ENCODE measurements at places on chromosomes 16 and 17. TPM values are rescaled to one million over a fixed set of nuclear protein-coding genes. Genes with fewer than 3 reads are reported as not detected.

ADAP2 gene
- total RNA-seq = 12.3 TPM

FOXF1 gene
- 5.3 TPM for total RNA-seq

SCARF1 gene
- 11.0 TPM for total RNA-seq

CCL5 gene
- total RNA-seq = 4.5 TPM

SLC5A2 gene
- 0.62 TPM for total RNA-seq

ARL5C gene
- not detected for total RNA-seq

TMEM256 gene
- 63.0 TPM for total RNA-seq

CD300E gene
- total RNA-seq = 0.45 TPM

EIF1 gene
- total RNA-seq = 136 TPM

SULT1A1 gene
- 17.6 TPM for total RNA-seq

RAB11FIP4 gene
- total RNA-seq = 30.8 TPM

ZNF423 gene
- 22.7 TPM for total RNA-seq

- no peak for DNase-seq
These were observed 161.4 kb downstream of the GRIN2A start for GRCh38 chr16:10020866-10021265.

DNA sequence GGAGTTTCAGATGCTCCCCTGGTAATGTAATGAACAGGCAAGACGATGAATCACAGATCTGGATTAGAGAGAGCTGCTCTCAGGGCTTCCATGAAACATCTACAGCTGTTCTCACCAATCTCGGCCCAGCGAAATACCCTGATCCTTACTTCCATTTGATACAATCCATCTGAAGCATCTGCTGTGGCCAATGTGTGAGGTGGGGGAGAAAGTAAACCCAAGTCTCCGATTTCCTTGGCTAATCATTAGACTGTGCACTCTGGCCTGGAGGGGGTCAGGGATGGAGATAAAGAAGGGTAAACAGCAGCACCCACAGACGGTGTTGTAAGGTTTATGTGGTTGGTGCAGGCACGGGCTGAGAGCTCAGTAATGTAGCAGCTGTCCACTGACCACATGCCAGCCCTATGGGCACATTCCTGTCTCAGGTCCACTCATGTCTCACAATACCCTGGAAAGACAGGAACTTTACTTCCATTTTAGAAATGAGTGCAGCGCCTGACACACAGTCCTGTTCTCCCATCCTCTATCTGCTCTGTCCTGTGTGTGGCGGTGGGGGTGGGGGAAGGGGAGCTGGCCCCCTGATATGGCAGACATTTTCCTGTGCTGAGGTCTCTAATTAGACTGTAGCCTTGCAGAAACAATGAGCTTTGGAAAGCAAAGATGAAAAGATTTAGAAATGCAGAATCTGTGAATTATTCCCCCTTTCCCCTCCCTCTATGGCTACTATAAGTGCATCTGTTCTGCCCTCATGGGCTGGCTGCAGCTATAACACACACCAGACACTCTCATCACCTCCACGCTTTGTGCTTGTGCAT lies 48.3 kb upstream of the ERN1 start:
- no peak for DNase-seq

- no peak for DNase-seq
These were observed 67.6 kb downstream of the USP31 start for GRCh38 chr16:23081675-23082119.

- DNase-seq = no peak
These were observed 17.2 kb downstream of the ORC6 start for GRCh38 chr16:46706642-46707041.

- no peak for DNase-seq
These were observed 26.3 kb downstream of the TANGO6 start for GRCh38 chr16:68869492-68870088.

DNA sequence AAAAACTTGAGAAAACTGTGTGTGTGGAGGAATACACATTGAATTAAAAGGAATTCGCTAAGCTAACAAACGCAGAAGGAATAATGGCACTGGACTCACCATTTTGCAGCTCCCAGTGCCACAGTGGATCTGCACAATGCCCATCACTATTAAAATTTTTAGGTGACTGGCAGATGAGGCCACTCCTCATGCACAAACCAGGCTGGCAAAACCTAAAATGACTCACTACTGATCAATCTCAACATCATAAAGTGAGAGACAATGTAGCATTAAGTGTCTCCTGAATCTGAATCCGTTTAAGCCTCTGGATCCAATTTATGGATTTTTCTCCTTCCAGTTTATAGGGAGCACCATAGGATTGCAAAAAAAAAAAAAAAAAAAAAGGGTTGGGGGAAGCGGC lies 20.6 kb downstream of the MYH10 start:
- no peak for DNase-seq

DNA sequence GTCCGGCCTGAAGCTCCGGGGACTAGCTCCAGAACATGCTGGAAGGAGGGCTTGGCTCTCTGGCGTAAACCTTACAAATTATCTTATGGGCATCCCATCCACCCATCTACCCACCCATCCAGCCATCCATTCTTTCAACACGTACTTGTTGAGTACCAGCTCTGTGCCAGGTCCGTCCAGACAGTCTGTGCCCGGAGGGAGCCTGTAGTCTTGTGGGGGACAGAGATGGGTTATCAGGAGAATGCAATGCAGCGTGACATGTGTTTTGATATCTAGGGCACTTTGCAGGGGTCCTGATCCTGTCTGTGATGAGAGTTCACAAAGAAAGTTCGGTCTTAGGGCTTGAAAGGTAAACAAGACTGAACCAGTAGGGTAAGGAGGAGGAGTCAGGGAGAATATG lies 4.1 kb upstream of the SLC13A2 start:
- DNase-seq = no peak

DNA sequence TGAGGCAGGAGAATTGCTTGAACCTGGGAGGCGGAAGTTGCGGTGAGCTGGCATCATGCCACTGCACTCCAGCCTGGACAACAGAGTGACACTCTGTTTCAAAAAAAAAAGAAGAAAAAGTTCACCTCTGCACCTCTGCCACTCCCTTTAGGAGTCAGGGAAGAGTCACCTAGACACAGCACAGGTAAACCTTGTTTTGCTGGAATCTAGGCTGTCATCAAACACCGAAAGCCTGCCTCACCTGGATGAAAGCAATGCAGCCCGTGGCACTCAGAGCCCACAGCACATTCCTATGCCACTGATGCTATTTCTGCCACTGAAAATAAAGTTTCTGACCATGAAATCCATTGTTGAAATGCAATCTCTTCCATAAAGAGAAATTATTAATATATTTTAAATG lies 22.2 kb downstream of the CFAP52 start:
- DNase-seq = no peak

DNA sequence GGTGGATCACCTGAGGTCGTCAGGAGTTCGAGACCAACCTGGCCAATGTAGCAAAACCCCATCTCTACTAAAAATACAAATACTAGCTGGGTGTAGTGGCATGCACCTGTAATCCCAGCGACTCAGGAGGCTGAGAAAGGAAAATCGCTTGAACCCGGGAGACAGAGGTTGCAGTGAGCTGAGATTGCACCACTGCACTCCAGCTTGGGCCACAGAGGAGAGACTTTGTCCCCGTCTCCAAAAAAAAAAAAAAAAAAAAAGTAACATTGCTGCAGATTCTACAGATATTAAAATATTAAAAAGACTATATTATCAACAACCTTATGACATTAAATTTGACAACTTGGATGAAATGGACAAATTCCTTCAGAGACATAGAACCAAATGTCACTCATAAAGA lies 25.7 kb downstream of the MBTD1 start:
- no peak for DNase-seq

- DNase-seq = no peak
These were observed 16.2 kb downstream of the CHST4 start for GRCh38 chr16:71542377-71542776.

- DNase-seq = no peak
These were observed 2.5 kb downstream of the SEC14L1 start for GRCh38 chr17:77143306-77143705.

DNA sequence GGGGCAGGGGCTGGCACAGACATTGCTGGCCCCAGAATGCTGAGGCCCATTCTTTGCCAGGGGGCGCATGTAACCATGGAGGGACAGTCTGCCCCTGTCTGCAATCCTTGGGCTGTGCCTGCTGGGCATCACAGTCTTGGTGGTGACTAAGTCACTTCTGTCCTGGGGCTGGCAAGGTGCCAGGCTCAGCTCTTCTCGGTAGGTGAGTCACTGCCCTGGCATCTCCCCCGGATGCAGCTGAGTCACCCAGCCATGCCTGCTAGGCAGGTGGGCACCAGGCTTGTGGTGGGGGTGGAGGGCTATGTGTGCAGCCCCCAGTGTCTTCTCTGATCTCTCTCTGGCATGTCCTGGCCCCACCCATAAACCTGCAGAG lies 5.6 kb downstream of the RARA start:
- peak; percentile 96 for DNase-seq

GRCh38 chr17:70533427-70533826 lies 364.1 kb downstream of the KCNJ2 start:
- no peak for DNase-seq

- no peak for DNase-seq
These were observed 75.5 kb downstream of the SLC5A11 start for GRCh38 chr16:24921229-24921628.

DNA sequence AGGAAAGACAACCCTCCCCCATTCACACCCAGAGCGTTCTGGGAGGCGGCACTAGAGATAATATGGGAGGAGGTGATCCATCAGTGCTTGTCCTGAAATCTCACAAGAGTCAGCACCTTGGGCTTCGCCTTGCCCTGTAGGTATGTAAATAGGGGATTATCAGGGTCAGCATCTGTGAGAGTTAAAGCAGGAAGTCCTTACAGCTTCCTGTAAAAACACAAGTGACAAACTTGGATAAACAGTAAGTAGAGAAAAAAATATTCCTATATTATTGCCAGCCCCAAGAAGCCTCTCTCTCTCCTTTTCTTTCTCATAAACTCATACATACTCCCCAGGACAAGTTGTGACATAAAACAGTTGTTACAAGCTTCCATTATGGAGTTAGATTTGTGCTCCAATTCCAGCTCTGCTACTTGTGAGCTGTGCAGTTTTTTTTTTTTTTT lies 187.7 kb downstream of the MAF start:
- DNase-seq = no peak

DNA sequence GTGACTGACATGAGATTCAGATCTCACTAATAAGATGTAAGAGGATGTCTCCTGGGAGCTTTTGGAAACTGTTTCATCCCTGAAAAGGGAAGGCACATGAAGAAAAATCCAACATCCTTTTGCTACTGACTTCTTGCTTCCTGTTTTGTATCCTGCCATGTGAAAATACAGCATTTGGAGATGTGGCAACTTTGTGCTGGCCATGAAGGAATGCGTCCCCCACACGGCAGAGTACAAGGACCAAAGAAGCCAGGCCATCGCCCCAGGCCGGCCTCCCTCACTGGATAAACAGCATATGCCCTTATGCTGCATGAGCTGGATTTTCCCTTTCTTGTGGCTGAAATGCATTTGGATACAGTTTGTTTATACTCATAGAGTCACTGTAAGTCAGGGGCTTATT lies 5.5 kb upstream of the HASPIN start:
- DNase-seq = no peak

- no peak for DNase-seq
These were observed 252.5 kb downstream of the SLC39A11 start for GRCh38 chr17:72840019-72840418.

GRCh38 chr17:50956750-50957523 lies 90.8 kb upstream of the TOB1 start:
- peak; percentile 56 for DNase-seq

GRCh38 chr16:85370881-85371651 lies 242.1 kb upstream of the GSE1 start:
- peak; percentile 82 for DNase-seq

DNA sequence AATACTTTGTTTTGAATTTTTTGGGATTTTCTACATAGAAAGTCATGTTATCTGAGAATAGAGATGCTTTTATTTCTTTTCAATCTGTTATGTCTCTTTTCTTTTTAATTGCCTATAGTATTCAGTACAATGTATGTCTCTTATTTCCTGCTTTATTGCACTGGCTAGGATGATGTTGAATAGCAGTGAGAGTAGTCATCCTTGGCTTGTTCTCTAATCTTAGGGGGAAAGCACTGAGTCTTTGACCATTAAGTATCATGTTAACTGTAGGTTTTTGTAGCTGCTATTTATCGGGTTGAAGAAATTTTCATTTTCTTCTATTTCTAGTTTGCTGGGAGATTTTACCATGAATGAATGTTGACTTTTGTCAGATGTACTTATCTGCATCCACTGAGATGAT lies 10.0 kb upstream of the ABCA3 start:
- DNase-seq = no peak

GRCh38 chr16:14378131-14378551 lies 251.9 kb downstream of the PARN start:
- DNase-seq = no peak

DNA sequence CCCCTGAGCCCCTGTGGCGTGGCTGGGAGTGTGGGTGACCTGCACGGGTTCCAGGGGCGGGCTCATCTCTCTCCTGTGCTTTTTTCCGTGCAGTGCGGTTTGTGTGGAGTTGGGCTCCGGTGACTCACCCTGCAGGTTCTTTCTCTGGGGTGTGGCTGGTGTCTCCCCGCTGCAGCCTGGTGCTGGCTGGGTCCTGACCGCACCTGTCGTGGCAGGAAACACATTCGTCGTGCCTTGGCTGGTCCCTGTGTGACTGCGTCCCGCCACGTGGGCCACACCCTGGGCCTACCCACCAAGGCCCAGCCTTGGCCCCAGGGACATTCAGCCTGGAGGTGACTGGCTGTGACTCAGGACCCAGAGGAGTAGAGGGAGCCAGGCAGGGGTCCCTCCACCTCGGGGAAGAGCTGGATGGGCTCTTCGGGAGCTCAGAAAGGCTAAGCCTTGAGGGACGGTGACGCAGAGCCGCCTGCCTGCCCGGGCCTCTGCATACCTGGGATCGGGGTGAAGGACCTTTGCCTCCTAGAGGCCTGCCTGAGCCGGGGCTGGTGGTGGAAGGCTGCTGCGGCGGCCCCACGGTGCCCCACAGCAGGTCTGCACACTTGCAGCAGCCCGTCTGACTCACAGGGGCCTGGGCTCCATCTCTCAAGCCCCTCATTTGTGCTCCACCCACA lies 7.8 kb downstream of the TRAF7 start:
- DNase-seq = peak; percentile 64

DNA sequence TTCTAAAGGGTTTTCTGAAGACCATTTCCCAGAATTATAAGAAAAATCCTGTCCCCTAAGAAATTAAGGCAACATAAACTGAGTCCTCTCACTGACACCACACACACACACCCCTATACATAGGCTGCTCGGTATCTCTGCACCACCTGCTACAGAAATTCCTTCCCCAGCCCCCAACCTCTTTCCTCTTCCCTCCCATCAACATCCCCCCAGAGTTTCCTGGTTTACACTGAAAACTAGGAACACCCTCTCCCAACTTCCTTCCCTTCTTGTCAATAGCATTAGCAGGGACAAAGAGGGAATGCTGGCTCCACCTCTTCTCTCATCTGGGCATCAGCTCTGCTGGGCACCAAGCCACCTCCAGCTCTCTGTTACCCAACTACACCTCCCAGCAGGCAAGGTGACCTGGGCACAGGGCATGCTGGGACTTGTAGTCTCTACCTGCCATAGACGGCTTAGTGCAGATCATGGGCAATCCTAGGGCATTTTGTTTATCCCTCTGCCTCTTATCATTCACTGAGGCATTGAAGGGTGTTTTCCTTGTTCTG lies 15.7 kb downstream of the CAVIN1 start:
- peak; percentile 96 for DNase-seq

Data from prostate gland (tissue), 2 donors.